ENCODE measurements at places on chromosomes 6 and 20.

- no peak for DNase-seq
Measured at GRCh38 chr6:38239719-38240451, 399.8 kb downstream of the BTBD9 start.

DNA sequence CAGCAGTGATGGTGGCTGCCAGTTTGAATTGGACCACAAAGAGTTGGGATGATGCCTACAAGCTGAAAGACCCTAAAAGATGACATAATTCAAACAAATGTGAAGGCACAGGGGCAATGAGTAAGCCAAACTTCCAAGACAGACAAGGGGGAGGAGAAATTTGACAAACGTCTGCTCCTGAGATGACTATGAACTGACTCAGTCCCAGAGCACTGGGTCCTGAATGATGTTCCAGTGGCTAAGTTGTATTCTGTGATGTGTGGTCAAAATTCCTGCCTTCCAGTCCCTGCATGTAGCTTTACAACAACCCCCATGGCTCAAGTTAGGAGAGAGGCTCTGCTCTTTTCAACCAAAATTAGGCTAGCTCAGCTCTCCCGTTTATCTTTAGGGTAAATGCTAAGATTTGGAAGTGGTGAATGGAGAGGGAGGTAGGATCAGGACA is 86.1 kb upstream of the SIRPA start:
- DNase-seq = peak; percentile 8

DNA sequence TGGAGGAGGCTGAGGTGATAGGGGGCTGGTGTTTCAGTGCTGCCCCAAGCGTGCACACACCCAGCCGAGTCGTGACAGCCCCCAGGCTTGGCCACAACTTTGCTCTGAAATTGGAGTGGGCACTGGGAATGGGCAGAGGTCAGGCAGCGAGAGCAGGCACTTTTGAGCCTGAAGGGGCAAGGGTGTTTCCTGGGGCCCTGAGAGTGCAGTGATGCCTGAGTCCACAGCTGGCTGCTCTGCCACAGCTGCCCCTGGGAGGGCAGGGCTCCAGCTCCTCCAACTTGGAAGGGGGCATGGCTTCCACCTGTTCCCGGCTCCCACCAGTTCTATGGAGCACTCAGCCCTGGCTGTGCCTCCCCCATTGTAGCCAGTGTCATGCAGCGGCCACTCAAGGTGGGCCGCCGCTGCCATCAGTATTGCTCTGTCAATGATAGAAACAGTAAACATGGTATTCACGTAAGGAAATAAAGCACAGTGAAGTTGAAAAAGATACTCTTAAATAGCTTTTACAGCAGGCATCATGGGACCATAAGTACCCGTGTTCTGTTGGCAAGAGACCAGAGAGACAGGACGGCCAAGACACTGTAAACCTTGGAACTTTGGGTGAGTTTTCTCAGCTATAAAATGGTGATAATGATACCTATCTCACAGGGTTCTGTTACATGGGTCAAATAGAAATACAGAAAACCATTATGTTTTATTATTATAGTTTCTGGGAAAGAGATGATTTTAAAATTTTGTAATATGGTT is 108.9 kb downstream of the THEMIS start:
- no peak for DNase-seq

- no peak for DNase-seq
Measured at GRCh38 chr6:112407101-112407590, 60.0 kb downstream of the RFPL4B start.

- no peak for DNase-seq
Measured at GRCh38 chr6:8513174-8513573, 77.8 kb upstream of the SLC35B3 start.

DNA sequence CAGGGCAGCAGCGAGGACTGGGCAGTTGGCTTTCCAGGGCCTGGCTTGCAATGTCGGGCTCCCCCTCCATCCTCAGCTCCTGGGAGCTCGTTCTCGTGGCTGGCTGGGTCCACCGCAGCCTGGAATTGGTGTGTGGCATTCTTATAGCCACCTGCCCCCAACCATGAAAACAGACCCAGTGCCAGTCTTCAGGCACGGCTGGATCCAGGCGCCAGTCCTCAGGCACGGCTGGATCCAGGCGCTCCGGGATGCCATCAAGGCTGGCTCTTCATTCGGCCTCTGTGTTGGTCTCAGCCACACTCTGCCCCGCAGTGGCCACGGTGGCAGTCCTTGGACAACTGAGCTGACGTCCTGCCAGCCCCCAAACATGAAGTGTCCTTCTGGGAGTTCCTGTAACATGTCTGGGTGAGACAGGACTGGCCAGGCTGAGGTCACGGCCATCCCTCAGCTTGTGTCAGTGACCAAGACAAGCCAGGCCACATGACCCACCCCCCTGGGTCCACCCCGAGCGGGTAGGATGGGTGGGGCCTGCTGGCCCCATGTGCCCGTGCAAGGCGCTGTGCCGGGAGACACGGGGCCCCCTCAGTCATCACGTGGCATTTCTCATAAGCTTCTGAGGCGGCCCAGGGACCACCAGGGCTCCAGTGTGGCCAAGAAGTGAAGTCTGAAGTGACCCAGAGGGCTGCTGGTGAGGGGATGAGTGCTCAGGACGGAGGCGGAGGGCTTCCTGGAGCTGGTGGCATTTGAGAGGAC is 99.0 kb downstream of the TAF4 start:
- DNase-seq = no peak

DNA sequence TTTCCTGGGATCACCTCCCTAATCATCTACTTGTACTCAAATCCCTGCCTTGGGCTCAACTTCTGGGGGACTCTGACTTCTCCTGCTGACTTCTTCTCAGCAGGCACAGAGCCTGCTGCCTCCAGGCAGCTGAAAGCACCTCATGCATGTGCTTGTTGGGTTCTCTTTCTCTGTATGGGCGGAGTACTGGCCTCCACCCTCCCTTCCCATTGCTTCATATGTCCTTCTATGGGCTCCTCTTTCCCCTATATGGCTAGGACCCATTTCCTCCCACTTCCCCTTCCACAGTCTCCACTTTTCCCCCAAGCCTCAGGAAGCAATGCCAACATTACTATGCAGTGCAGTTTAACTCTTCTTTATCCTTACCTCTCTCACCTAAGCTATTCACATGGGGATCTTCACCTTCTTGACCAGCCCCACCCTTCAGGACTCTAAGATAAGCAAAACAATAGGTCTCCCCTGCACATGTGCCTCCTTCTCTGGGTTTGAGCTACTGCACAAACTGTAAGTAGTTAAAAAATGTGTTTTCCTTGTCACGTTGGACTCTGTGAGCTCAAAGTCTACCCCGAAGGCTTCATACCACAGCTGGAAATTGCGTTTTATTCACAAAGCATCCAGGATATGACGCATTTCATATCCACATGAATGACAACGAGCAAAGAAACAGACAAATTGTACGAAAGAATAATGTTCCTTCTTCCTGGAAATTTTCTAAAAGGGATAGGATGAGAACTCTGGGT is 93.7 kb downstream of the CDS2 start:
- DNase-seq = no peak

DNA sequence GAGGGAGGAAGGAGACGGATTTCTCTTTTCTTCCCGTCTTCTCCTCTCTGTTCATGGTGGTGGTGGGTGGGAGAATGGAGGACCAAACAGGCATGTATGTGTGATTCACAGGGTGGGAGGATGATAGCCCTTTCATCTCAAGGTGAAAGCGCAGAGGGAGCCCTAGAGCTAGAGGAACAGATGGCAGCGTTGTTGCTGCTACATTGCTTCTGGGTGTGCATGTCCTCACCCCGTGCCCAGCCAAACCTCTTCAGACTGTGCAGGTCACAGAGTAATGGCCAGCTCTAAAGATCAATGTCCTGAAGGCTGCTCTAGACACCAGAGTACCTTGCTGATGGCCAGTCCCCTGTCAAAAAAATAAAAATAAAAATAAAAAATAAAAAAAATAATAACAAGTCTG is 301.8 kb downstream of the TBC1D7 start:
- no peak for DNase-seq

- no peak for DNase-seq
Measured at GRCh38 chr20:25374842-25375241, 15.8 kb downstream of the ABHD12 start.

DNA sequence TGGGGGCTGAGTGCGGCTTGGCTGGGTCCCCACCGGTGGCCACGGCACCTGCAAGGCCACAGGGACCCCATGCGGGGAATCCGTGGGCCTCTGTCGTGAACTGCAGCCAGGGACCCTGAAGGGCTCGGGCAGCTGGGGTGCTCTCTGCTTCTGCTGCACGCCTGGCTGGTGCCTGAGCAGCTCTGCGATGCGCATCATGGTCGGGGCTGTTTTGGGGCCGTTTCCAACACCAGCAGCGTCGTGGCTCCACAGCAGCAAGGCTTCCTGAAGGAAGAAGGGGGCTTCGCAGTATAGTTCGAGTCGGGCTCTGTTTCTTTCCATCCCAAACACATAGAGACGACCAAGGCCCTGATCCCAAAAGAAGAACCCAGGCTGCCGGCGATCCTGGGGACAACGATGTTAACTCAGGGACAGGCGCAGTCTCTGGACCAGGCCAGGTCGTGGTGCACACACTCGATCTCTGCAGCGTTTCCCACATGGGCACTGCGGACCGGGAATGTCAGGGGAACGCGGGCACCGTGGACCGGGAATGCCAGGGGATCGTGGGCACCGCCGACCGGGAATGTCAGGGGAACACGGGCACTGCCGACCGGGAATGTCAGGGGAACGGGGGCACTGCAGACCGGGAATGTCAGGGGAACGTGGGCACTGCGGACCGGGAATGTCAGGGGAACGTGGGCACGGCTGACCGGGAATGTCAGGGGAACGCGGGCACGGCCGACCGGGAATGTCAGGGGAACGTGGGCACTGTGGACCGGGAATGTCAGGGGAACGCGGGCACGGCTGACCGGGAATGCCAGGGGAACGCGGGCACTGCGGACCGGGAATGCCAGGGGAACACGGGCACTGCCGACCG is 36.8 kb upstream of the BHLHE23 start:
- DNase-seq = no peak

DNA sequence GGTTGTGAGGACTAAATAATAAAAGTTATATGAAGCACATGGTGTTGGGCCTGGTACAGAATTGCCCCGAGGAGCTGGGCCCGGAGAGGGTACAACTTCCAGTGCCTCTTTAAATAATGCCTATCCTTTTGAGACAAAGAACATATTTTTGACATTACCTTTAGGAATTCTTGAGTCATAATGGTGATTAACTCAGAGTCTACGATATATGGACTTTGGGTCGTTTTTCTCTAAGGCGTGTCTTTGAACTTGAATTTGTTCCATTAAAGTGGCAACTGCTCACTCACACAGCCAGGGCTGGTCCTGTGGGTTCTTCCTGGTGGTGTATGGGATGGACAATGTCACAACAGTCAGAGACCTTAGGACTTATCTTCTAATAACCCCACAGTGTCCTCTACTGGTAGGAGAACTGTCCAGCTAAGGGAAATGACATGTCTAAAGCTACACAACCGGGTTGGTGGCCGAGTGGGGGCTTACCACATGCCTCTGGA is 106.5 kb downstream of the CDC5L start:
- no peak for DNase-seq

DNA sequence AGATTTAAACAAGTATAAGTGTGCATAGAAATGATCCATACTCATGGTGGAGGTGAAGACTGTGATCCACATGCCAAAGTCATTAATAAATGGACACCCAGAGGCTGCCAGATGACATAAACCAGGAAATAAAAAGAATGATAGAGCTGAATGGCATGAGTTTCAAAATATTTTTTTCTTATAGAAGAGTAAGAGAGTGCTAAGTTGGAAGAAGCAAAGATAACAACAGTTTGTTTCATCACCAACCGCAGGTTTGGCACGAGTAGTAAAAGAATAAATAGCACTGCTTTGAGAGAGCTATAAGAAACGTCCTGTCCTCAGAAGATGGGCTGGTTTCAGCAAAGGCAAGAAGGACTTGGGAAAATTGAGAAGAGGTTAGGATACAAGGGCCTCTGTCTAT is 246.9 kb downstream of the UBE3D start:
- no peak for DNase-seq

DNA sequence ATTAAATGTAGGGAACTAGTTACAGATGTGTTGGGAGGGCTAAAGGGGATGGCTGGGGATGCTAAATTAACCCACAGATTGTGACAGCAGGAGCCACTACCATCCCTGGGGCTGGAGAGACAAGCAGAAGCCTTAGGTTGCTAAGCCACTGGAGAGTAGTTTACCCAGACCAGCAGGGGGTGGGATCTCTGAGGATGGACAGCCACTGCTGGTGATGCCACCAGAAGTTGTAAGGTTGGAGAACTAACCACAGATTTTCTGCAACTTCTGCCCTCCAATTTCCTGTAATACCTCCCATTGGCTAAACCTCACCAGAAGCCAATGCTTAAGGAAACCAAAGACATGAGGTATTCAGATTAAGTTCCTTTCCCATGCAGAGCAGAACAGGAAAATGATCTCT is 139.6 kb upstream of the NOX3 start:
- DNase-seq = no peak

DNA sequence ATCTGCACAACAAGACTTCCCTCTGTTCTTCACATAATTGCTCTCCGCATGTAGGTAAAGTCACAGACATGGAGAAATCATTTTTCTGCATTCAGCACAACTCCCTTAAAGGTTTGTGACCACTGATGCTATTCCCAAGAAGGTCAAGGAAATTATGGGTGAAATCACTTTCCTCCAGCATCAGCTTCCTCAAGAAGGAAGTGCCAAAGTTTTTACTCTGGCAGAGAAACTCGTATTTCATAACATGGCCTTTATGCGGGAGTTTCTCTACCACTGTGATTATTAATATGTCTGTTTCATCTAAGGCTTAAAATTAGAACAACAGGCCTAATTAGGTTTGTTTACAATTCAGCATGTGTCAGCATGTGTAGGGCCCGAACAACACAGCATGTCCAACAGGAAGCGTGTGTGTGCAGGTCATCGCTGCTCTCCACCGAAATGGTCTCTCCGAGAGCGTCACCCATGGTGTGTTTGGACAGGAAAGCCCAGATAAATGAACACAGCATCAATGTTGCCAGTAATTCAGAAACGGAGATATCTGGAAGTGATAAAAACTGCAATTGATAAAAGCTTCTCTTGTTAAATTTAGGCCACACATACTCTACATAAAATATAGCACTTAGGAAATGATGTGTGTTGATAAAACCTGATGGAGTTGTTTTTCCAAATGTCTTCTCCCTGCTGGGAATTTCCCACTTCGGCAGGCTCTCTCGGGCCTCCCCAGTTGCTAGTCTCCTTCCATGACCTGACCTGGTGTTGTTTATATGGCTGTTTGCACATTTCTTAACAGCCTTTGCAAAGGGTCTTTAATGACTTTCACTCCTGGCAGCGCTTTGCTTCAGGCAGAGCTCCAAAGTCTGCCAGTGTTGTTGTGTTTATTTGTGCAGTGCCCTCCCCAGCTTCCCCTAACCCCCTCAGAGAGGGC is 265.1 kb upstream of the CEP162 start:
- DNase-seq = no peak

- DNase-seq = no peak
Measured at GRCh38 chr6:119327810-119328209, 21.8 kb downstream of the MAN1A1 start.

DNA sequence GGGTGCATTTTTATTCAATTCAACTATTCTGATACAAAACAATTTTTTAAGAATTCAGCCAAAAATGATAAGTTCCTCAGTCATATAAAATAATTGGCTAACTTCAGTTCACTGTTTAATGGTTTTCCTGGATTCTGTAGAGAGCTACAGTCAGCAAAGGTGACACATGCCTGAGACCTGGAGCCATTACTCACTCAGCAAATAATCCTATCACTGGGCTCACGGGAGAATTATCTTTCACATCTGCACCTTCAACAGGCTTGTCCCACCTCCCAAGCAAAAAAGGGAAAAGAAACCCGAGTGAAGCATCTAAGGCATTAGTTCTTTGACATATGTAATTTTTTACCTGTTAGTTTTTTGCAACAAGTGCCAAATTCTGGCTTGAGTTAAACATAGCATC is 34.9 kb upstream of the FOXA2 start:
- no peak for DNase-seq

GRCh38 chr6:132490478-132491204 is 22.3 kb downstream of the STX7 start:
- no peak for DNase-seq

Measured in activated CD4-positive, alpha-beta T cell treated with anti-CD3 and anti-CD28 coated beads, Interleukin-2, amount 50 U/mL, for 16 hours (primary cell).